Spleen (tissue), 13 donors: ENCODE measurements at places on chromosomes 3 and 15. TPM values are rescaled to one million over a fixed set of nuclear protein-coding genes. Genes with fewer than 3 reads are reported as not detected.

GRCh38 chr3:138136201-138136600 lies 4.0 kb upstream of the A4GNT start:
- DNase-seq: no peak

DNA sequence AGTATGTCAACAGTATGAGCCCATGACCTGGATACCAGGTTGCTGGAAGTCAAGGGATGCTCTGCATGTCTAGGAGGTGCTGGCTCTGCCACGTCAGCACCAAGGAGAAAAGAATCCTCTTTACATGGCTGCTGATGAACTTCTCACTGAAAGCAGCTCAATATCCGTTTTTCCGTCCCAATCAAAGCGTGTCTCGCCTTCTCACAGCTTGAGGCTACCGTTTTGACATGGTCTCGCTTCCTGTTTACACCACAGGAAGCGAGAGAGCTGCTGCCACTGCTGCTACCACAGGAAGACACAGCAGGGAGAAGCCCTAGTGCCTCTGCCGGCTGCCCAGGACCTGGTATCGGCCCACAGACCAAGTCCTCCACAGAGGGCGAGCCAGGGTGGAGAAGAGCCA lies 27.3 kb downstream of the STARD5 start:
- peak; percentile 94 for DNase-seq

- no peak for DNase-seq
Measured at GRCh38 chr3:178518660-178519396, 17.4 kb upstream of the KCNMB2 start.

GRCh38 chr3:40871394-40871793 lies 327.9 kb upstream of the CTNNB1 start:
- no peak for DNase-seq

- DNase-seq: no peak
Measured at GRCh38 chr3:171284308-171285075, 175.7 kb downstream of the TNIK start.

DNA sequence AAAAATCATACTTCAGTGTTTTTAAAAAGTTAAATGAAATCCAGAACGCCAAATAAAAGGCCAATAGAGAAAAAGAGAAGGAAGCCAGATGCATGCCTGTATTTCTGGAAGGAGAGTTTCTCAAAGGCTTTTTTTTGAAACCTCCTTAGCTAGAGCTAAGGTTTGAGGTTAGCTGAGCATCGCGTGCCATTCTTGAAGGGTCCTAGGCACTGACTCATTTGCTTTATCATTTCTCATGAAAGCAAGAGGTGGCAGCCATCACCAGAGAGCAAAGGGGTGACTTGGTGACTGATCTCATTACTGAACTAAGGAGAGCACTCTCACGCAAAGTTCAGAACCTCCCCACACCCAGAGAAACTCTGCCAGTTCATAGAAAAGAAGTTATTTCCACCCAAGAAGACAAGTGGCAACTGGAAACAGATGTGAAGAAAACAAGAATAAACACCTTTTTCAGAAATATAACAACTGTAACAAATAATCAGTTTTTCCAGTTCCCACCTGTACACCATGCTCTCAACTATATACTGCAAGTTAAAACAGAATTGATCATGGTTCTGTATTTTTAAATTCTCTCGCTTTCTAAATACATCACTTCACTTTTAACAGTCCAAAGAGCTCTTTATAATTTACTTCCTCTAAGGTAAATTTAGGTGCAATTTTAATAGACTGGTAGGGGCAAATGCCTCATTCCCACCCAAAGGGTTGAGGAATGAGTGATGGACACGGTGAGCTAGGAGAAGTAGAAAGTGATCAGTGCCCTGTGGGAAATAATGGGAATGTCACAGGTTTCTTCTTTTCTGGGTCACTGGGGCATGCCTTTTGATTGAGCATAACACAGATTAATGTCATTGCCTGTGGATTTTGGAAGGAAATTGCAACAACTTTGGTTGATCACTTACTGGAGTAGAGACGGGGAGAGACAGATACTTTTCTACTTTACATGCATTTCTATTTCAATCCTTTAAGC lies 24.7 kb downstream of the GPR15 start:
- no peak for DNase-seq

RGMA gene
- 2.6 TPM for polyA plus RNA-seq

CD96 gene
- 6.4 TPM for polyA plus RNA-seq

CP gene
- 40.4 TPM for polyA plus RNA-seq

GRCh38 chr15:78541744-78542034 lies 1.4 kb downstream of the PSMA4 start:
- no peak for DNase-seq

DNA sequence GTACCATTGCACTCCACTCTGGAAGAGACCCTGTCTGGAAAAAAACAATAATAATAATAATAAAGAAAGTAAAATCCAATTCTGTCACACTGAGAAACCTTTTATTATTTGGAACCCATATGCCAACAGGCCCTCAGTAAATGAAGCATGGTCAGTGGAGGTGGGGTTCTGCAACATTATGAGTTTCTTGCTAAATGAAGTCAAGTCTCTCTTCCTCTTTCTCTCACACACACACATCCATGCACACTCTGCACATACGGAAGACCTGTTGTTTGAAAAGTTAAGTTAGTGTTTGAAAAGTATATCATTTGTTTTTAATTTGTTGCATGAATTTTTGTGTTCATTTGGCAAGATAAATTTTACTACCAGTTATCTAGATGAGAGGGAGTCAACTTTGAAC lies 27.8 kb downstream of the GAP43 start:
- DNase-seq: no peak

CNTN3 gene
- polyA plus RNA-seq: 0.30 TPM

DNA sequence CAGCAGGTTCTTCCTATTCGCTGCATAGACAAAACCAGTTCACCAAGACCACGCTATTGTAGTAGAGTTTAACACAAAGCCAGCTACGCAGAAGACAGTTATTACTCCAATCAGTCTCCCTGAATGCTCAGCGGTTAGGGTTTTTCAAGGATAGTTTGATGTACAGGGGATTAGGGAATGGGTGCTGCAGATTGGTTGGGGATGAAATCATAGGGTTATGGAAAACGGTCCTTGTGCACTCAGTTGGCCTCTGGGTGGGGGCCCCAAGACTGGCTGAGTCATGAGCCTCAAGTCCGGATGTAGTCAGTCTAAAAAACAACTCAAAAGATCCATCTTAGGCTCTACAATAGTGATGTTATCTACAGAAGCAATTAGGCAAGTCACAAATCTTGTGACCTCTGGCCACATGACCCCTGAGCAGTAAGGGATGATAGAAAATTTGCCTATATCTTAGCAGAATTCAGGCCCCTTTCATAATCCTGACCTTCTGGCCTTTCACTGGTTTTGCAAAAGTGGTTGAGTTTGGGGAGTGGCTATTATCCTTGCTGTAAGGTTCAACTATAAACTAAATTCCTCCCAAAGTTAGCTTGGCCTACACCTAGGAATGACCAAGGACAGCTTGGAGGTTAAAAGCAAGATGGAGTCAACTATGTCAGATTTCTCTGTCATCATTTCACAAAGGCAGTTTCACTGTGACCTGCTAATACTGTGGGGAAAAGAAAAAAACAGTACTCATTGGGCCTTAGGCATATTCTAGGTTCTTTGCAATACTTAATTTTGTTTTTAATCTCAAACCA lies 57.7 kb downstream of the LIPC start:
- no peak for DNase-seq

SLC25A36 gene
- polyA plus RNA-seq: 19.7 TPM

GRCh38 chr3:125185805-125186204 lies 26.7 kb downstream of the SLC12A8 start:
- DNase-seq: no peak

GRCh38 chr3:157574531-157574930 lies 71.3 kb upstream of the VEPH1 start:
- DNase-seq: no peak

GRCh38 chr15:40323239-40323952 lies at the start of gene INAFM2:
INAFM2 (plus strand) TSS chr15:40323692; CDS start chr15:40324056, 364 bp downstream.
- DNase-seq: peak; percentile 98

DNA sequence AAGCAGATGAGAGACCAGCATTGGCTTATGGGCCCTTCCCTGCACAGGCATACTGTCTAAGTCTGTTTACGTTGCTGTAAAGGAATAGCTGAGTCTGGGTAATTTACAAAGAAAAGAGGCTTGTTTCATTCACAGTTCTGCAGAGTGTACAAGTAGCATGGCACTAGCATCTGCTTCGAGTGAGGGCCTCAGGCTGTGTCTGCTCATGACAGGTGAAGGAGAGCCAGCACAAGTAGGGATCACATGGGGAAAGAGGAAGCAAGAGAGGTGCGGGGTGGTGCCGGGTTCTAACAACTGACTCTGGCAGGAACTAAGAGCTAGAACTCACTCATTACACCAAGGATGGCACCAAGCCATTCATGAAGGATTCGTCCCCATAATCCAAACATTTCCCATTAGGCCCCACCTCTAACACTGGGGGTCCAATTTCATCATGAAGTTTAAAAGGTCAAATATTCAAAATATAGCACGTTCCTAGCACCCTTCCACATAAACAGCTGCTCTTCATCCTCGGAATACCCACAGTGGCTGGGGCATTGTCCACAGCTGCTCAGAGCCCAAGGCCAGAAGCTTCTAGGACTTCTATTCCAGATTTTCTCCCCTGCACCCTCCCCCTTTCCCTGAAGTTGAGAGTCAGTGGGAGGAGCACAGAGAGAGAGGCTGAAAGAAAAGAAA lies 5.6 kb downstream of the RTP3 start:
- DNase-seq: no peak

ADPGK gene
- 103 TPM for polyA plus RNA-seq
